ENCODE measurements at places on chromosomes 3 and 15.

- no peak for DNase-seq
These were observed 11.3 kb downstream of the CORO2B start for GRCh38 chr15:68589783-68590710.

DNA sequence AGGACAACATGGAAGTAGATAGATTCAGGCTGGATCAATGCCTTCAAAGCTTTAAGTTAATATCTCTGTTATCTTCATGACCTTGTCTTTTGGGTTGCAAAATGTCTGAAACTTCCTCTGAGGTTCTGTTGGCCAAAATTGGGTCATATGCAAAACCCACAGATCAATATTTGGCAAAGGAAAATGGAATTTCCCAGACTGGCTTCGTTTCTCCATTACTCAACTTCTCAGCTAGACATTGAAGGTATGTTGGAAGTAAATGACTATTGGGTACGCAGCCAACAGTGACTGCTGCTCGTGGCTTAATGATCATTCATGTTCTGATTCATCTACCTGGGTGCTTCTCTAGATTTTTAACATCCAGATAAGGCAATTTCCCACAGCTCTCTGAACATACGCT is 675.4 kb upstream of the SGO1 start:
- DNase-seq = no peak

DNA sequence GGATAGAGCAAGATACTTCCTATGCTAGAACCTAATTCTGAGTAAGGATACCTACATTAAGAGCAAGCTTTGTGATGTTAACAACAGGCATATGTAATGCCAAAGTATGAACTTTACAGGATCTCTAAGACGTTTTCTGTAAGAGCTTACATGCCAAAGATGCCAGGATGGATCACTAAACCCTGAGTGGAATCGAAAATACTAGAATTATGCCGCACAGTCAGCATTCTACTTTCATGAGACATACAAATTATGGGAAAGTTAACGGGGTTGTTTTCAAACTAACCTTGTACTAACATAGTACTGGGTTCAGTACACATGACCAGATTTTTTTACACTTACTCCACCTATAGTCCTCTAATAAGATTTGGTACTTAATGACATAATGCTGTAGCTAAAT is 55.1 kb downstream of the AAGAB start:
- no peak for DNase-seq

DNA sequence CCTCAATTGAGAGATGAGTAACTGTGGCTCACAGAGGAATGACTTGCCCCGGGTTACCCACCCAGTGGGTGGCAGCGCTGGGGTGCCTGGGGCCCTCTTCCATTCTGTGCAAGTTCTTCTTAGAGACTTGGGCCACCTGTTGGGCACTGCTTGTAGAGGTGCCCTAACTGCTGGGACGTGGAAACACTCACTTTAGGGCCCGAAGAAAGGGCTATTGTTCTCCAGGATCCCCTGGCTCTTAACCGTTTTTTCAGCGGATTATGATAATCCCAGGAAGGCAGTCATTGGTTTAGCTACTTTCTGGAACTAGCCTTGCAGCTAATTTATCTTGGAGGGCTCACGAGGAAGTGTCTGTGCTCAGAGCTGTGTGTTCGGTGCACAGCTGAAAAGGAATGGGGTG is 66.0 kb upstream of the GCNT3 start:
- DNase-seq = no peak

DNA sequence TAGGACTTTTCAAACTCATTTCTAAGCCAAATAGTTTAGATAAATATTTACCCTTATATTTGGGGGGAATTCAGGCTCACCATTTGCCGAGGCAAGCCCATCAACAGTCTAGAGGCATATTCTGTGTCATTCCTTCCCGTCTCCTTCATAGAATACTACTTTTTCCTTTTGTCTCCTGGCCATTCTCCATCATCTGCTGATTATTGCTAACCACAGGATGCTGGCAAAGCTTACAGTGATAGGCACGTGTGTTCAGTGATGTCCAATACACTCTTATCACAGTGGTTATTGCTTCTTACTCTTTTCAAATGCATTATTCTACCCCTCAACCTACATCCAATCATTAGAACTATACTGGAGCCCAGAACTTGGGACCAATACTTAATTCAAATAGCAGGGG is 130.6 kb upstream of the ZBED2 start:
- no peak for DNase-seq

DNA sequence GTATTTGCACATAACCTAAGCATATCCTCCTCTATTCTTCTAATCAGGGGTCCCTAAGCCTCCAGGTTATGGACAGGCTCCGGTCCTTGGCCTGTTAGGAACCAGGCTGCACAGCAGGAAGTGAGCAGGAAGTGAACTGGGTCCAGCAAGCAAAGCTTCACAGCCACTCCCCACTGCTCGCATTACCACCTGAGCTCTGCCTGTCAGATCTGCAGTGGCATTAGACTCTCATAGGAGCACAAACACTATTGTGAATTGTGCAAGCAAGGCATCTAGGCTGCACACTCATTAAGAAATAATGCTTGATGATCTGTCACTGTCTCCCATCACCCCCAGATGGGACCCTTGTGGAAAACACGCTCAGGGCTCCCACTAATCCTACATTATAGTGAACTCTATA is 9.8 kb downstream of the MSL2 start:
- DNase-seq = no peak

- no peak for DNase-seq
These were observed 33.2 kb downstream of the PML start for GRCh38 chr15:74027688-74028087.

GRCh38 chr3:129793942-129794310 is 99.6 kb downstream of the TMCC1 start:
- DNase-seq = no peak

DNA sequence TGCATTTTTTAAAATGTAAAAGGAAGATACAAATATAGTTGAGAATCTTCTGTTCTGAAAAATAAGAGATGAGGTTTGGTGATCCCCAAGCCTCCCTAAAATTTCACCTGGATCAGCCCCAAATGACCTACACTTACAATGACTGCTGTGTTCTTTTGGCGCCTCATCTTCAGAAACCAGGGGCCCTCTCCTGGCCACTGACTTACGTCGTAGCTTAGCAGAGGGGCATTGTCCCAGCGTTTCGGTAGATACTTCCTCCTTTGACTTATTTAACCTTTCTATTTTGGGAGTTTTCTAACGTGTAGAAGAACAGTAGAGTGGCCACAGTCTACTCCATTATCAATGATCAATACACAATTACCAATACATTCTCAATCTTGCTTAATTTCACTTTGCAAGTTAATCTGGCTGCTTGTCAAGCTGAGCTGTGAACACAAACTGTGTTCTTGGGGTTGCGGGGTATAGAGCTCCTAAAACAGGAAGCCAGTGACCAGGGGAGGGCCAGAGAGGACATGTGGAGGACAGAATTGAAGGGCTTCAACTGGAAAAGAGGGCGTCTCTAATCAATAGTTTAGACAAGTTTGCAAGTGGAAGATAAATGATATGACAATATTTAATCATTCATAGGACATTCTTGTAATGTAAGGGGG is 419.5 kb downstream of the LPP start:
- no peak for DNase-seq

GRCh38 chr15:88066636-88067330 is 189.8 kb downstream of the NTRK3 start:
- no peak for DNase-seq

All from NCI-H2029 treated with DMSO at 0.1 percent for 48 hours (cell line).